Stimulated activated CD8-positive, alpha-beta memory T cell treated with anti-CD3 and anti-CD28 coated beads, Interleukin-7, amount 100 ng/mL, for 1 hour (primary cell): ENCODE measurements at places on chromosomes 2 and 18.

- DNase-seq, result no peak
These were observed 165.0 kb upstream of the NCKAP5 start for GRCh38 chr2:133732982-133733900.

GRCh38 chr18:10418836-10419235 is 35.6 kb upstream of the APCDD1 start:
- DNase-seq, result no peak

- no peak for DNase-seq
These were observed 15.9 kb downstream of the FAM210A start for GRCh38 chr18:13710414-13710831.

- DNase-seq, result no peak
These were observed 53.9 kb downstream of the INHBB start for GRCh38 chr2:120399889-120400240.

GRCh38 chr2:44005846-44006245 is 10.1 kb upstream of the LRPPRC start:
- no peak for DNase-seq

GRCh38 chr2:45008296-45009129 is 739 bp downstream of the SIX2 start:
- no peak for DNase-seq

- no peak for DNase-seq
These were observed 17.2 kb downstream of the SNORC start for GRCh38 chr2:232887171-232887850.

DNA sequence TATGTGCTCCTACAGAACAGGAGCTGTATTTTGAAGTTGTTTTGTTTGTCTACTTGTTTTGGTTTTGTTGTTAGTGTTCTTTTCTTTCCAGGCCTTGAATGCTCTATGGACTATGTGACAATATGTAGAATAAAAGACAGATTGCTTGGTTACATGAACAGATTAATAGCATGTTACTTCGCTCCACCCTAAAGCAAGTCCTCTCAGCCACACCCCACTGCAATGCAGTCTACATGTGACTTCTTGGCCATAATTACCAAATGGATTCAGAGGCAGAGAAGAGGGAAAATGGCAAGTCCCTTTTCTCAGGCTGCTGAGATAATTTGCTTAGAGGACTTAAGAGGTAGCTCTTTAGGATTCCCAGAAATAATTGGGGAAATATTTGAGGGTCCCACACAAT is 123.2 kb upstream of the CYP1B1 start:
- no peak for DNase-seq

DNA sequence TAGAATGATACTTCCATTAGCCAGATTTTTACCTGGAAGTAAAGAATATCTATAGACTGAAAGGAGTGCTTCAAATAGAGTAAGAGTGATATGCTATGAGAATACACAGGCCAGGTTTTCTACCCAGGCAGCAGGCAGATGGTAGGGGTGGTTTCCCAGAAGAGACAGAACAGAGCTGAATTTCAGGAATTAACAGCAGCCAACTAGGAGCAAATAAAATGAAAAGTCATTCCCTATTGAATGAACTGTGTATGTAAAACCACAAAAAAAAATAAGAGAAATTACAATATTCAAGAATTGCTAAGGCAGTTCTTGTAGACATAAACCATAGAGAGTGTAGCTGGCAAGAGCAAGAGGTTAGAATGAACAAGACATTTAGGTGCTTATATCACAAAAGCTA is 336.8 kb downstream of the KCNJ3 start:
- DNase-seq, result no peak

GRCh38 chr2:165815299-165816141 is 21.5 kb upstream of the GALNT3 start:
- DNase-seq, result no peak

- DNase-seq, result no peak
These were observed 53.5 kb upstream of the ITGB6 start for GRCh38 chr2:160253440-160254188.

DNA sequence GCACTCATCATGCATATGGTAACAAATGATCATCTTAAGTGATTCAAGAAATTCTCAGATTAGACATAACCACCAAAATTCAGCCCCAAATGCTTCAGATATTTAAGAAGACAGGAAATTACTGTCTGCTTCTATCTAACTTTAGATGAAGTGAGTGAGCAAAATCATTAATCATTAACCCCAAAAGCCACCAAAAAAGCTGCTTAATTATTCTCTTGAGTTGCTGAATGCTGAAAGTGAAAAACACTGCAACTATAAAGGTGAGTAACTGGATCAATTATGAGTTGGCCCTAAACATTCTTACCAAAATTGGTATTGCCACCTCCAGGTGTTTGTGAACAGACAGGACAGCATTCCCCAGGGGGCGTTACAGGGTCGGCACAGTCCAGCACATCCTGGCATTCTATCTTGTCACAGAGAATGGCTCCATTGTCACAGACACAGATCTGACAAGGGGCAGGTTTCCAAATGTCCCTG is 69.6 kb downstream of the COL5A2 start:
- no peak for DNase-seq
